ENCODE measurements at places on chromosomes 4 and X. TPM values are rescaled to one million over a fixed set of nuclear protein-coding genes. Genes with fewer than 3 reads are reported as not detected.

Gene GYG2
- under 0.01 TPM for total RNA-seq

Gene STAP1
- total RNA-seq, result not detected

Gene BLTP1
- 47.6 TPM for total RNA-seq

Gene SHROOM3
- total RNA-seq, result 5.5 TPM

Gene SPINK2
- not detected for total RNA-seq

Gene GCNA
- total RNA-seq, result 2.7 TPM

Gene PFKFB1
- not detected for total RNA-seq

Gene CENPVL2
- total RNA-seq, result not detected

Gene SMIM43
- total RNA-seq, result 0.27 TPM

Gene CTAG2
- not detected for total RNA-seq

Gene VCX3A
- total RNA-seq, result not detected

Gene NSUN7
- under 0.01 TPM for total RNA-seq

Gene SSX2
- not detected for total RNA-seq

Gene CXCL1
- total RNA-seq, result 33.4 TPM

Gene CLTRN
- 0.09 TPM for total RNA-seq

Gene CFP
- 0.81 TPM for total RNA-seq

Gene TNIP3
- 0.94 TPM for total RNA-seq

Gene SLC10A6
- total RNA-seq, result under 0.01 TPM

Gene NLGN4X
- not detected for total RNA-seq

Gene GJB1
- not detected for total RNA-seq

Gene F11
- not detected for total RNA-seq

Gene HS6ST2
- 0.36 TPM for total RNA-seq

Gene FREM3
- under 0.01 TPM for total RNA-seq

Gene NPY1R
- 0.09 TPM for total RNA-seq

Gene MCTS1
- total RNA-seq, result 42.4 TPM

Gene TMEM31
- total RNA-seq, result not detected

Gene STOX2
- total RNA-seq, result 0.09 TPM

Gene FGFBP2
- not detected for total RNA-seq

Gene ASMT
- total RNA-seq, result not detected

Gene TMPRSS11F
- total RNA-seq, result not detected

Gene PAGE2
- total RNA-seq, result not detected

Gene IL21
- total RNA-seq, result not detected

Gene DCAF8L1
- not detected for total RNA-seq

Gene MPP1
- 21.7 TPM for total RNA-seq

Gene MTNR1A
- total RNA-seq, result not detected

Gene GAGE12F
- not detected for total RNA-seq

Gene FRMD7
- not detected for total RNA-seq
